Nucleus accumbens (tissue), 56 donors: ENCODE measurements at places on chromosomes 2 and 18.

GRCh38 chr2:25853038-25853638 is 25.1 kb downstream of the ASXL2 start:
- DNase-seq, result no peak

GRCh38 chr2:106299696-106300095 is 105.6 kb upstream of the UXS1 start:
- DNase-seq, result no peak

- no peak for DNase-seq
These were observed 60.7 kb downstream of the ADI1 start for GRCh38 chr2:3458396-3459184.

- no peak for DNase-seq
These were observed 10.1 kb downstream of the SP9 start for GRCh38 chr2:174344716-174345461.

GRCh38 chr2:230326453-230327417 is at the start of gene SP140L:
TSS of gene SP140L (plus strand) at chr2:230327193. CDS start at chr2:230327270, 77 bp downstream.
- DNase-seq, result no peak

GRCh38 chr18:13514558-13514957 is 211.8 kb downstream of the FAM210A start:
- no peak for DNase-seq

GRCh38 chr2:205733648-205734047 is 51.3 kb downstream of the NRP2 start:
- no peak for DNase-seq

- no peak for DNase-seq
These were observed 17.3 kb downstream of the PPP1CB start for GRCh38 chr2:28768952-28769351.

- DNase-seq, result no peak
These were observed 11.6 kb downstream of the KANSL3 start for GRCh38 chr2:96626553-96626942.

GRCh38 chr2:150097901-150098531 is 389.5 kb downstream of the RND3 start:
- no peak for DNase-seq

DNA sequence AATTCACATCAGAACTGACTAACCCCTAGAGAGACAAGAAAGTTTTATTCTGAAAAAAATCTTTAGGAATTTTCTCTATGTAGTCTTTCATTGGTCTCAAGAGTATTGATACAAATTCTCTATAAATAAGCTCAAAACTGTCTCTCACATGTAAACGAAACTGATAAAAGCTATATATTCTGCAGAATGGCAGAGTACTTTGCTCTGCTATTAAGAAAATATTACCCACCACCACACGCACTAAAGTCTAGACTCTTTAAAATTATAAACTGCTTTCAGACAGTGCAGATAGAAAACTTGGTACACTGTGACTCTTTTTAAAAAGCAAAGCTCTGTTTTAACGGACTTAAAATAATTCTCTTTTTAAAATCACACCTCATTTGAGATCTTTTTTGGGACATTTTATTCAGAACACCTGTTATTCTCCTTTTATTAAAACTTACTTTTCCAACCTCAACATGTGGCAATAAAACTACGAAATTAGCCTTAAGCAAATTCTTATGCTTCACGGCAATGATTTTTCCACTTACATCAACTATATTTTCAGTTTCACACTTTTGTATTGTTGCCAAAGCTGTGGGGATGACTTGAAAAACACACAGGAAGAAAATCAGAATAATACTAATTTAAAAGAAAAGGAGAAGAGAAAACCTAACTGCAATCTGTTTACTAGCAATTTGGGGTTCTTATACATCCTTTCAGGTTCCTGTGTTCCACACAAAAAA is 58.0 kb downstream of the CCDC88A start:
- DNase-seq, result no peak

GRCh38 chr2:3251946-3252345 is 125.7 kb downstream of the EIPR1 start:
- no peak for DNase-seq

- DNase-seq, result no peak
These were observed 63.7 kb upstream of the MMADHC start for GRCh38 chr2:149651229-149651628.
